Spinal cord (tissue), 10 donors: ENCODE measurements at places on chromosomes 5 and 9.

- H3K27ac ChIP-seq = no peak overlapping the region
- H3K27me3 ChIP-seq = no peaks in the 10 kb centered on the region
- H3K4me3 ChIP-seq = no peak overlapping the region
- no peaks in the 10 kb centered on the region for H3K36me3 ChIP-seq
- DNase-seq = no peak
Observed at GRCh38 chr5:2373631-2374030, 377.8 kb downstream of the IRX2 start.

- peak overlapping the region; percentile 97 for H3K4me3 ChIP-seq
- no peaks in the 10 kb centered on the region for H3K27me3 ChIP-seq
- H3K27ac ChIP-seq = peak overlapping the region; percentile 93
- peaks cover 7% of the 10 kb centered on the region for H3K36me3 ChIP-seq
- peak; percentile 61 for DNase-seq
Observed at GRCh38 chr5:140402258-140403074, 833 bp downstream of the ANKHD1 start.

DNA sequence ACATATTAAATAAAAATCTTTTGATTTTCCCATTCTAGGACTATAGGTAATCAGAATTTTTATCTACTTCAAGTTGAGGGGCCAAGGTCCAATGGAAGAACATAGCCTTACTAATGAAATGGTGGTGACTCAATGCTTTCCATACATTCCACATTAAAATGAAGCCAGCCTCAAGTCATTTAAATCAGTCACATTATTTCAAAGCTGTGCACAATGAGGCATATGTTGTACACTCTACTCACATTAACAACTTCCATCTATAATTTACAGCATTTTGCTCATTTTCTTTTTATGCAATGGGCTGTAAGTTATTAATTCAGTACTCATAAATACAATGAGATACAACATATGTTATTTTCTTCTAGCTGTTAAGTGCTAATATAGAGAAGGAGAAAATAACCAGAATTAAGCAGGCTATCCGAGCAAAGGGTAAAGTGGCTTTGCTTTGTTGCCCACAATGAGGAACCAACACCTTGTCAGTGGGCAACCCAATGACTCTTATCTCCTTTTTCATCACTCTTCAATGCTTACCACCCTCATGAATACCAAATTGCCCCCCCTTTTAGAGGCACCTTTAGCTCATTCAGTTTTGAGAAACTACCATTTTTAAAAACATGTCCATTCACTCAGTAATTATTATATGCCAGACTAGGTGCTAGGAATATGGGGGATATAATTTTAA, 52.4 kb downstream of the TTLL11 start:
- no peak for DNase-seq
- H3K27me3 ChIP-seq = no peaks in the 10 kb centered on the region
- no peak overlapping the region for H3K27ac ChIP-seq
- H3K36me3 ChIP-seq = peaks cover 8% of the 10 kb centered on the region

DNA sequence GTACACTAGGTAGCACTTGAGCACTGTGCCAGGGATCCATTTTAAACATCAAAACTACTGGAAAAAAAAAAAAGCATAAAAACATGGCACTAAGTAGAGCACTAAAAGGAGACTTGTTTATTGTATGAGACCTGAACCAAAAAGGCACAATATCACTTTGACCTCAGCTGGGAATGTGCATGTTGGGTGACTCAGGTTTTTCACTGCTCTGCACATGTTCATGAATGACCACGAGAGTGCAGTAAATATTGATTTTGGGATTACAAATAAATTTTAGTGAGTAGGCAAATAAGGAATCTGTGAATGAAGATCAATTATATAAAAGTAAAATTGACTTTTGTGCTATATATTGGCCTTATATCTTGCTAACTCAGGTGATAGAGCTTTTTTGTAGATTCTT, 11.8 kb downstream of the RMI1 start:
- no peaks in the 10 kb centered on the region for H3K4me1 ChIP-seq
- H3K27me3 ChIP-seq = no peaks in the 10 kb centered on the region
- no peak overlapping the region for H3K27ac ChIP-seq
- H3K36me3 ChIP-seq = peaks cover 7% of the 10 kb centered on the region
- no peak overlapping the region for H3K4me3 ChIP-seq

DNA sequence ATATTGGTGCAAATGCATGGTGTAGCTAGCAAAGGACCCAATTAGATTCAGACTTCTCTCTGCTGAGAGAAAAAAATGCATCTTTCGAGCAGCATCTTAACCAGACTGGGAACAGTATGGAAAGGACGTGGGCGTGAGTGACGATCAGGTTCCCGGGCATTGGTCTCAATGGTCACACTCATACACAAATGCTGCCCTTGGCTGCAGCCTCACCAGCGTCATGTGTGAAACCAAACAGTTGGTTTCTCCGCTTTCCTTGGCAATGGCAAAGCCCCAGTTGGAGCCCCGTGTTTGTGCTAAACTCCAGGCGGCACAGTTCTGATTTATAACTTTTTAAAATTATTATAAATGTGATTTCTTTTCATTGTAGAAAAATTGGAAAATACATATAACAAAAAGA, 237.8 kb downstream of the SEC61B start:
- peaks cover 4% of the 10 kb centered on the region for H3K4me1 ChIP-seq
- no peak overlapping the region for H3K27ac ChIP-seq
- no peak overlapping the region for H3K4me3 ChIP-seq

GRCh38 chr5:116911074-116911473, 336.5 kb upstream of the SEMA6A start:
- no peaks in the 10 kb centered on the region for H3K27me3 ChIP-seq
- H3K4me3 ChIP-seq = no peak overlapping the region
- H3K4me1 ChIP-seq = no peaks in the 10 kb centered on the region

GRCh38 chr5:175443514-175444059, 395 bp downstream of the DRD1 start:
- H3K4me3 ChIP-seq = peak overlapping the region; percentile 31
- H3K27me3 ChIP-seq = peaks cover 23% of the 10 kb centered on the region

- H3K4me3 ChIP-seq = no peak overlapping the region
- H3K4me1 ChIP-seq = no peaks in the 10 kb centered on the region
- H3K36me3 ChIP-seq = no peaks in the 10 kb centered on the region
Observed at GRCh38 chr9:12554636-12555035, 138.5 kb upstream of the TYRP1 start.

- H3K36me3 ChIP-seq = no peaks in the 10 kb centered on the region
- DNase-seq = no peak
- no peak overlapping the region for H3K4me3 ChIP-seq
Observed at GRCh38 chr9:21455320-21455719, 15.1 kb downstream of the IFNA1 start.
